ENCODE measurements at places on chromosomes 6 and 20. TPM values are rescaled to one million over a fixed set of nuclear protein-coding genes. Genes with fewer than 3 reads are reported as not detected.

GRCh38 chr6:4295058-4295782, 159.8 kb upstream of the ECI2 start:
- H3K27me3 ChIP-seq = no peaks in the 10 kb centered on the region
- no peaks in the 10 kb centered on the region for H3K4me1 ChIP-seq
- no peaks in the 10 kb centered on the region for H3K36me3 ChIP-seq
- H3K27ac ChIP-seq = no peak overlapping the region
- DNase-seq = no peak
- no peak overlapping the region for H3K4me3 ChIP-seq

- no peak for DNase-seq
- no peak overlapping the region for H3K27ac ChIP-seq
- no peaks in the 10 kb centered on the region for H3K4me1 ChIP-seq
- H3K4me3 ChIP-seq = no peak overlapping the region
- H3K36me3 ChIP-seq = no peaks in the 10 kb centered on the region
- no peaks in the 10 kb centered on the region for H3K27me3 ChIP-seq
These were observed 581.6 kb upstream of the FLRT3 start for GRCh38 chr20:14918976-14919375.

- H3K4me3 ChIP-seq = no peak overlapping the region
- peaks cover 37% of the 10 kb centered on the region for H3K36me3 ChIP-seq
- H3K27ac ChIP-seq = no peak overlapping the region
These were observed 73.7 kb downstream of the PRND start for GRCh38 chr20:4795394-4795793.

DNA sequence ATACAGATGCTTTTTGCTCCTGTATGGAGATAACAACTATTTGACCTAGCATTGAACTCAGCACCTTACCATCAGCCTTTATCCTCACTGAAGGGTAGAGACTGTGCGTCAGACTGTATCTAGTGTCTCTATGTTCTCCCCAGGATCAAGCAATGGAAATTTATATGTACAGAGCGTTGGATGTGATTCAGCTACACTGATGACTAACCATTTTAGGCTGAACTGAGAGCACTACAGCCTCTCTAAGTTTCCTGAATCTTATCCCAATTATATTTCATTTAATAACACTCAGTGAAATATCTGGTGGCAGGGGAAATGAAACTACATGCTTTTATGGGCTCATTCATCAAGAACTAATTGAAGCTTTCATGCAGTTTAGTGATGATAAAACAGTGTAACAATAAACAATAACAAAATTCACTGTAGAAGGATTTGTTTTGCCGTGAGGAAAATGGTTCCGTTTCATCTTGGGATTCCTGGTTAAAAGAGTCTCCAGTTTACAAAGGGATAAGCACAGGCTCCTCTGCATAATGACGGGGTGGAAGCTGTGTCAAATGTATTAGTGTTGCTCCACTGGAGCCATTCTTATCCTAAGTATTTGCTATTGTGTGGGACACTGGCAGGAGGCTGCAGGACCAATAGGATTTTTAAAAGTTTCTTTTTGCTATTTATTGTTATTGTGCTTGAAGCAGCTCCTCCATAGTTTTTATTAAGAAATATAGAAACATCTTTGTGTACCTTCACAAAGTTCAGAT, 567.6 kb upstream of the MMS22L start:
- H3K27me3 ChIP-seq = no peaks in the 10 kb centered on the region
- no peaks in the 10 kb centered on the region for H3K4me1 ChIP-seq
- H3K36me3 ChIP-seq = no peaks in the 10 kb centered on the region
- H3K27ac ChIP-seq = no peak overlapping the region

GRCh38 chr6:3370361-3371221, 86.3 kb downstream of the SLC22A23 start:
- no peak overlapping the region for H3K27ac ChIP-seq
- H3K4me1 ChIP-seq = no peaks in the 10 kb centered on the region
- no peaks in the 10 kb centered on the region for H3K27me3 ChIP-seq
- no peaks in the 10 kb centered on the region for H3K36me3 ChIP-seq
- no peak for DNase-seq

DNA sequence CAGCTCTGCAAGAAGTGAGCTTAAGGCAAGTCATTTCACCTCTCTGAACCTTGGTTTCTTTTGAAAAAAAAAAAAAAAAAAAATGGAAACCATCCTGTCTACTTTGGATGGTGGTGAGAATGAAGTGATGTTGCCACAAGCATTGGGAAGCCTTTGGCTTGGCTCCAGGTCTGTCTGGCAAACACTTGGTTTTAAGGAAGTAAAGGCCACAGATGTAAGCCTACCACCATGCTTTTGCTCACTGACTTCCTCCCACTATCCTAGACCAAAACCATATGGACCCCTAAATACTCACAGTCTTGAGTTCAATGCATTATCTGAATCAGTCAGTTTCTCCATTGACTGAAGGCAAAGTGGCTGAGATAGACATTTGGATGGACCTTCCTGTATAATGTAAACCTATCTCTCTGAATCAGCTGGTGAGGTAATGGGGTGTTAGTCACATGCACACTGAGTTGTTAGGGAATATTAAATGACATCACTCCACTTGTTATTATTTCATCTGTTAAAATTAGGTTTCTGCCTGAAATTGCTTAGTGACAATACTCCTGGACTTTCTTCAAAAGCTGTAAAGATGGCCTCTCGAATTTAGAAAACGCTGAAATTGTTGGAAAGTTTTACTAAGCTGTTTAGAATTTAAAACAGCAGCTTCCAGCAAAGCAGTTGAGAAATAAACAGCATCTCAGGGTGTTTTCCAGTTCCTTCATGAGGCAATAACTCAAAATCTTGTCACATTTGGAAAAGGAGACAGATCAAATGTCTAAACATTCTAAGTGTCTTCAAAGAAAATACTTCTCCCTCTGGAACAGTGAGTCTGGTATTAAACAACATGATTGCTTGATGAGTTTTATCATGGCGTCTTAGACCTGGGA, 833.5 kb downstream of the DHX35 start:
- H3K27ac ChIP-seq = no peak overlapping the region
- no peak overlapping the region for H3K4me3 ChIP-seq
- H3K4me1 ChIP-seq = no peaks in the 10 kb centered on the region
- no peak for DNase-seq

DNA sequence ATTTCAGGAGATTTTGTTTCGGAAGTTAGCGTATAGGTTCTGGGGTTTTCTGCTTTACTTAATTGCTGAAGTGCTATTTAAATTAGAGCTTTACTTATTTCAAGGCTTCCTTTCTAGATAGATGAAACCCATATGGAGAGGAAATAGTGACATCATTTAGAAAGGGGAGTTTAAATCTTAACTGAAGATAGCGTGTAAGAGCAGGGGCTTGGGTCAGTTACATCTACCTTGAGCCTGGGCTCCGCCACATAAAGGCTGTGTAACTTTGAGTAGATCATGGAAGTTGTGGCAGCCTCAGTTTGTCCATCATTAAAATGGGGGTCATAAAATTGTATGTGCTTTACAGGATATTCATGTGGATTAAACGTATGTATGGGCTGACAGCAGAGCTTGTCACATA, 4.7 kb downstream of the CDS2 start:
- no peak overlapping the region for H3K4me3 ChIP-seq
- no peaks in the 10 kb centered on the region for H3K27me3 ChIP-seq
- DNase-seq = no peak
- peaks cover 8% of the 10 kb centered on the region for H3K4me1 ChIP-seq

GRCh38 chr6:10479939-10480700, 41.0 kb upstream of the GCNT2 start:
- H3K4me1 ChIP-seq = no peaks in the 10 kb centered on the region
- no peak overlapping the region for H3K4me3 ChIP-seq
- no peaks in the 10 kb centered on the region for H3K36me3 ChIP-seq
- DNase-seq = no peak
- no peak overlapping the region for H3K27ac ChIP-seq

- H3K27ac ChIP-seq = no peak overlapping the region
- H3K4me1 ChIP-seq = peaks cover 10% of the 10 kb centered on the region
- DNase-seq = no peak
- H3K27me3 ChIP-seq = no peaks in the 10 kb centered on the region
- no peaks in the 10 kb centered on the region for H3K36me3 ChIP-seq
These were observed 78.8 kb upstream of the TNFAIP3 start for GRCh38 chr6:137788248-137788647.

- no peak overlapping the region for H3K4me3 ChIP-seq
- DNase-seq = no peak
- H3K27ac ChIP-seq = no peak overlapping the region
- no peaks in the 10 kb centered on the region for H3K4me1 ChIP-seq
- H3K36me3 ChIP-seq = no peaks in the 10 kb centered on the region
- H3K27me3 ChIP-seq = no peaks in the 10 kb centered on the region
These were observed 67.0 kb downstream of the THBS2 start for GRCh38 chr6:169186496-169187169.

DNA sequence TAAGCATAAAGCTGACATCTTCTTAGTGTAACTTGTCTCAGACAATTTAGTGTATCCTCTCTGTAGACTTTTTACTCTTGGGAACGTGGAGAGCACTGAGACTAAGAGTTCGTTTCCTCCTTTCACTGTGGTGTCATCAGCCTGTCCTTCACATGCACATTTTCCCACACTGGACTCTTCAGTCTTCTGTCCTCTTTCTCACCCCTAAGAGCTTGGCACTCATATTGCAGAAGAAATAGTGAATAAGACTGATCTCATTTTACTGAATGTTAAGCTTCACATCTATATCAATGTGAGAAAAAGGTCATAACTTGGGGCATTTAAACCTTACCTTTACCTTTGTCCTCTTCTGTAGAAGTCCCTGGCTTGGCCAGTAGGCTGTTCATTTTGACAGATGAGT, 25.6 kb downstream of the FUCA2 start:
- no peak overlapping the region for H3K4me3 ChIP-seq
- H3K36me3 ChIP-seq = no peaks in the 10 kb centered on the region
- H3K4me1 ChIP-seq = no peaks in the 10 kb centered on the region
- no peak for DNase-seq

GRCh38 chr6:125597411-125598253, 151.8 kb upstream of the HEY2 start:
- no peak overlapping the region for H3K27ac ChIP-seq
- H3K27me3 ChIP-seq = no peaks in the 10 kb centered on the region
- no peaks in the 10 kb centered on the region for H3K36me3 ChIP-seq
- H3K4me1 ChIP-seq = no peaks in the 10 kb centered on the region

DNA sequence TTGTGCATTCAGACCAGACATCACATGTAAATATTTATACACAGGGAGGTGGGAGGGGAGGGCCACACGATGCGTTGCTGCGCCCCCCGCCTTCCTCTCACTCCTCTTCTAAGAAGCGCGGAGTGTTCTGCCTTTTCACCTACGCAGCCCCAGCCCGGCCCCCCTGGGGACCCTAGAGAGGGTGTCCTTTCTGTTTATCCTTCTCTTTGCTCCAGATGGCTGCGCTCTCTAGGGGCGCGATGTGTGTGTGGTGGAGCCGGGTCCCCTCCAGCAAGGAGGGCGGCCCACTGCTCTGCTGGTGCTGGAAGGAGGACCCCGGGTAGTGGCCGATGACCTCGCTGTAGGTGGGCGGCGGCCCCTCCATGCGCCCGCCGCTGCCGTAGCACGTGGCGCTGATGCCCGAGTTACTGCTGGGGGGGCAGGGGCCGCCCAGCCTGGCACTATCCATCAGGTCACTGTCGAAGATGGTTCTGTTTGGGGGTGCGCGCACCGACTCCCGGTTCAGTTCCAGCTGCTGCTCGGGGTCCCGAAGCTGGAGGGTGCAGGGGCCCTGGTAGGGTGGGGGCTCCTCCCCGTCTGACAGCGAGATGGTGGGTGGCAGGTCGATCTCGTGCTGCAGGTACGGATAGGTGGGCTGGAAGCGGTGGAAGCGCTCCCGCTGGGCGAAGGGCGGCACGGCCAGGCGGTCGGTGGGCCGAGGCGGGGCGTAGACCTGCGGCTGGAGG, 31.8 kb upstream of the ZBP1 start:
- H3K4me1 ChIP-seq = peaks cover 5% of the 10 kb centered on the region
- no peak overlapping the region for H3K4me3 ChIP-seq
- H3K36me3 ChIP-seq = no peaks in the 10 kb centered on the region
- no peak overlapping the region for H3K27ac ChIP-seq
- no peaks in the 10 kb centered on the region for H3K27me3 ChIP-seq
- DNase-seq = peak; percentile 9

DNA sequence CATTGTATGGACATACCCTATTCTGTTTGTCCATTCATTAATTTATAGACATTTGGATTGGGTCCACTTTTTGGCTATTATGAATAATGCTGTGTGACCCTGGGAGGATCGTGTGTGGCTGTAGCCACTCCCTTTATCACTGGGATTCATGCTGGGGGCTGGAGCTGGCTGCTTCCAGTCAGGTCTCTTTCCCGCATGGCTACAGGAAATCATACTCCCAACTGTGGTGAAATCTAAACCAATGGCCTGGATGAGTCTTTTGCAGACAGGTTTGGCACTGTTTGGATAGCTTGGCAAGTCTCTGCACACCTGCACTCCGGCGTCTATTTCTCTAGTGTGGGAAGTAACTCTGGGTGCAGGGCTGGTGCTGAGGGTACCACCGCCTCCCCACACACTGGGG, 80.4 kb downstream of the RIN2 start:
- H3K4me3 ChIP-seq = no peak overlapping the region
- no peaks in the 10 kb centered on the region for H3K4me1 ChIP-seq
- no peak for DNase-seq

GRCh38 chr6:118896339-118897136, 2.6 kb downstream of the ASF1A start:
- H3K4me3 ChIP-seq = no peak overlapping the region
- peaks cover 11% of the 10 kb centered on the region for H3K4me1 ChIP-seq
- H3K27me3 ChIP-seq = no peaks in the 10 kb centered on the region
- no peak for DNase-seq
- H3K27ac ChIP-seq = no peak overlapping the region

GRCh38 chr6:114997813-114998292, 655.0 kb upstream of the HS3ST5 start:
- no peaks in the 10 kb centered on the region for H3K27me3 ChIP-seq
- DNase-seq = no peak
- H3K36me3 ChIP-seq = no peaks in the 10 kb centered on the region
- no peak overlapping the region for H3K27ac ChIP-seq

Gene CLVS2
- total RNA-seq = not detected

Gene BIRC7
- not detected for total RNA-seq

Gene LRP11
- 14.6 TPM for total RNA-seq

Gene FAM209B
- not detected for total RNA-seq

Gene RPS10
- total RNA-seq = 1,103 TPM

Gene SLC17A3
- total RNA-seq = not detected

Gene GATA5
- 33.8 TPM for total RNA-seq

Data from Peyer's patch (tissue), 4 donors.